ENCODE measurements at places on chromosomes 6 and 20.

GRCh38 chr6:47323321-47323720 lies 13.6 kb upstream of the TNFRSF21 start:
- DNase-seq: no peak

DNA sequence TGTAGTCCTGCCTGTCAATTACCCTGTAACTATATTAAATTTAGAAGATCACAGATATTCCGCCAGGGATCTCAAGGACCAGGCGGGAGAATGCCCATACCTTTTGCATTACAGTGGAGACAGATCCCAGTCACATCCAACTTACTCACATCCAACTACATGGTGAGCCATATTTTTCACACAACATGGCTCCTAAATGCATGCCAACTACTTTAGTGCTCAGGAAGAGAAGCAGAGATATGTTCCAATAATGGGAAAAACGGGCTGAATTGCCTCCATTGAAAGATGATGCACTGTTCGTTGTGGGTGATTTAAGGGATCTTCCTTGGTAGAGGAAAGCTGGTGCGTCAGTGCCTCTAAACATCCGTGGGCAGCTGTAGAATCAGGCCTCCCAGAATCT lies 304.5 kb downstream of the CD83 start:
- DNase-seq: no peak

GRCh38 chr6:161487694-161488093 lies 213.8 kb upstream of the AGPAT4 start:
- DNase-seq: no peak

GRCh38 chr20:9600562-9600961 lies 86.2 kb downstream of the LAMP5 start:
- no peak for DNase-seq

- no peak for DNase-seq
These were observed 55.5 kb upstream of the CCDC167 start for GRCh38 chr6:37555040-37555781.

DNA sequence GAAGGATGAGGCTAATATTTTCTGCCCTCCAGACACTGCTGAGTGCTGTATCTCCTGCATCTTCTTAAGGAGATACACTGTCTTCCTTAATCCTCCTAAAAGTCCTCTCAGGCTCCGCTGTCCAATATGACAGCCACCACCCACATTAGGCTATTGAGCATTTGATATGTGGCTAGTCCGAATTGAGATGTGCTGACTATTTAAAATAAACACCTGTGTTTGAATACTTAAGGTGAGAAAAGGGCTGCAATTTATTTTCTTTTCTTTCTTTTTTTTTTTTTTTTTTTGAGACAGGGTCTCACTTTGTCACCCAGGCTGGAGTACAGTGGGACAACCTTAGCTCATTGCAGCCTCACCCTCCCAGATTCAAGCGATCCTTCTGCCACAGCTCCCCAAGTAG lies 3.1 kb upstream of the RGL2 start:
- DNase-seq: no peak

- DNase-seq: no peak
These were observed 282.6 kb downstream of the TPBG start for GRCh38 chr6:82646231-82646615.

DNA sequence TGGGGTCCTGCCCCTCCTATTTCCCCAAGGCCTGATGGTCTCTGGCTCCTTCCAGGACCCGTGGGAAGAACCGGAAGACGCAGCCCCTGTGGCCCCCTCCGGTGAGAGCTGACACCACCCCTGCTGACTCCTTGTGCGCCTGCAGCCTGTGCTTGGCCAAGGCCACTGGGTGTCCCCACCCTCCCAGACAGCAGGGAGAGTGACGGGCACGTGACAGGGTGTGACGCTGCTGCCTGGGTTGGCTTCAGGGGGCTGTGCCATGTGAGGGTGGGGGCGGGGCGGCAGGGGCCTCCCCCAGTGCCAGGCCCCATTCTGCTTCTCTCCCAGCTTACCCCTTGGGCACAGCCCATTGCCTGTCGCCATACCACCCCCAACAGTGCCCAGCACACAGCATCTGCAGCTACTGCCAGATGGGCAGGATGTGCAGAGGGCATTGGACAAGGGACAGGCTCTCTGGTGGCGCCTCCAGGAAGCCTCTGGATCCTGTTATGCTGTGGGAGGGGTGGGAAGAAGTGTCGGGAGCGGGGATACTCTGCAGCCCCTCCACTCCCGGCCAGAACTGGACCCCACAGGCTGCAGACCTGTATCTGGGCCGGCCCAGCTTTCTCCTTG lies 2.9 kb downstream of the BIRC7 start:
- no peak for DNase-seq

- DNase-seq: peak; percentile 85
These were observed 394 bp downstream of the AKAP12 start for GRCh38 chr6:151240036-151240685.

DNA sequence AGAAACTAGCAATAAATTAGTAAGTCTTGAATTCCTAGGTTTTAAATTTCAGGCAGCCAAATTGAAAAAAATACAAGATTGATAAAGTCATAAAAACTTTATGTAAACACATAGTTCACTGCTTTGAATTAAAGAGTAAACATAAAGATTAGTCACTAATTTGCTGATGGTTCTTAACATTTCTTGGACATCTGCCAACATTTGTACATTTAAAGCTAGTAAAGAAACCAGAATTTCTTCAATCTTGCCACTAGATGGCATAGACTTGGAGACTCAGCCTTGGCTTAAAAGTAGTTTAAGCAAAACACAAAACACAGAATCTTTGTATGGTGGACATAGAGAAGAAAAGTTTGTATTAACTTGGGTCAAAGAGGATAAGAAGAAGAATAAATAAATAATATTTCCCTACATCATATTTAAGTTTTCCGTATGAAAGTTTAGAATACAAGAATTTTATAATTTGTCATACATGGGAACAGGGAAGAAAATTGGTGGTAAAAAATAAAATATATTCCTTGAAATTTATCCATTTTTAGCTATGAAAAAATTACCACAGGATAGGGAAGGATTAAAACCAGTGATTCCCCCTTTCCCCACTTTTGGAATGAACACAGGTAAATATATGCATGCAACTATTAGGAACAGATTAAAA lies 41.7 kb upstream of the FAM135A start:
- no peak for DNase-seq

- DNase-seq: no peak
These were observed 96.6 kb downstream of the CDKAL1 start for GRCh38 chr6:20630617-20631548.

DNA sequence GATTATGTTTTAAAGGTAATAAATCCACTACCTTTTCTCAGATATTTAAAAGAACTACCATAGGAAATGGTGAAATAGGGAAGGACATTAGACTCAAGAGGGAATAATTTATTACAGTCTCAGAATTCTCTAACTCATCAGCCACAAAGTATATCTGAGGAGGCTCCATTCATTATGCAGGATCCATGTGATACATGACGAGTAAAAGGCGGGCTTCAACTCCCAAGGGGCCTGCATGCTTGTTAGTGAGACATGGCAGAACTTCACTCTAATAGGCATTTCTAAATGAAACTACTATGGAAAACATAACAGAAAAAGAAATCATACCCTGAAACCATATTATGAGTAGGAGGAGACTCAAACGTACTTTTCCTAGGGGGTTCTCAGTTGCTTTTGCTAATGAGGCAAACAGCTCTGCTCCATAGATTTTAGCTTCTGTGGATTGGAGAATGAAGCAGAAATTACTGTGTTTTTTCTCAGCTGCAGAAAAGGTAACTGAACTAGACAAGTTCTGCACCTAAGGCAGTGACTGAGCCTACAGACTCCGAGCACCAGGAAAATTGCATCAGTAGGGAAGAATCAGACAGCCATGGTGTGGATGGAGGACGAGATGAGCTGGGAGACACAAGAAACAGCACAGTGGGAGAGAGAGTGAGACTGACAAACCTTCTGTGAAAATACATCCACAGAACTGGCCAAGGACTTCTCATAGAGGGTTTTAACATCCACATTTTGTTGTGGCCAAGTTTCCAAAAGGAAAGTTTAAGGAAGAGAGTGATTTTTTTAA lies 254.6 kb upstream of the PRDM1 start:
- no peak for DNase-seq

DNA sequence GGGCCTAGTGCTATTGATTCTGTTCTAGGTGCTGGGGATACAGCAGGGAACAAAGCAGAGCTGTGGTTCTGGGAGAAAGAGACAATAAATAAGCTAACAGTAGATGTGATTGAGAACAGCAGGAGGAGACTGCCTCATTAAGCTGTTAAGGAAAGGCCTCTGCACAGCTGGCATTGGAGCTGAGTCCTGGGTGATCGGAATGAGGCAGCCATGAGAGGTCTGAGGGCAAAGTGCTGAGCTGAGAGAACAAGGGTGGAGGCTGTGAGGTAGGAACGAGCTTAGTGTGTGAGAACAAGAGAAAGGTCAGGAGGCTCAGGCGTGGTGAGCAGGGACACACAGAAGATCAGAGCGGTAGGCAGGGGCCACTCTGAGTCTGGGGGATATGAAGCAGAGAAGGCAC lies 18.3 kb downstream of the DDX27 start:
- no peak for DNase-seq
